Transverse colon (tissue), 4 donors: ENCODE measurements at places on chromosomes 13 and 19.

DNA sequence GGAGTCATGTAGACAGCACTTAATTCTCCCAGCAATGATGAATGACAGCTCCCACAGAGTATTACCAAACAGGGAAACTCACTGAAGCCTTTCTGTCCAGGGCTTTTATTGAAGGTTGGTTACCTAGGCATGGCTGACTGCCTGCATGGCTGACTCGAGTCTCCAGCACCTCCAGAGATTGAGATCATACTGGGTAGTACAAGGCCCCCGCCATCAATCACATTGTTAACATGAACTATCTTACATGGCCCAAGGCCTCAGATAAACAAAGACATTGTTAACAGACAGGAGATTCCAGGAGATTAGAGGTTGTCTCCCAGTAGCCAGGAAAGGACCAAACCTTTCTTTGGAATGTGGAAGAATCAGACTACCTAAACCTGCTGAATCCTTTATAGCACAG is 128.3 kb upstream of the LSM14A start:
- H3K27ac ChIP-seq: no peak overlapping the region
- peaks cover 11% of the 10 kb centered on the region for H3K27me3 ChIP-seq
- H3K4me1 ChIP-seq: no peaks in the 10 kb centered on the region
- no peaks in the 10 kb centered on the region for H3K36me3 ChIP-seq
- no peak overlapping the region for H3K4me3 ChIP-seq
- DNase-seq: no peak

GRCh38 chr13:91652404-91653301 is 254.2 kb downstream of the GPC5 start:
- H3K4me1 ChIP-seq: no peaks in the 10 kb centered on the region
- DNase-seq: no peak
- no peaks in the 10 kb centered on the region for H3K36me3 ChIP-seq
- H3K27me3 ChIP-seq: no peaks in the 10 kb centered on the region
- no peak overlapping the region for H3K27ac ChIP-seq
- no peak overlapping the region for H3K4me3 ChIP-seq

DNA sequence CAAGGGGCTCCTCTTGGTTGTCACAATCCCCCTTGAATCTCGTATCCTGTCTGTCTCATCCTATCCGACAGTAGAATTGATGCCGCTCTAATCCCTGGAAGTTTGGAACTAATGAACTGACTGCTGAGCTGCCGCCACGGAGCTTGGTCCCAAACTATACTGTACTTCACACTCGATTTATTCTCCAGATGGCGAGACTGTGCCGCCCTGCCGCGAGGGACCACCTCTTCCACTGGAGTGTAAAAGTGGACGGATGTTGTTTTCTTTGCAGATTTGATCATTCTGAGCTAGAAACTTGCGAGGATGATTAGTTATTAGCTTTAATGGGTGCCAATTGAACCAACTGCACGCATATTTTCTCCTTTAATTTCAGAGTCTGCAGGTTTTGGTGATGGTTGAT is 117.2 kb downstream of the ZIC5 start:
- DNase-seq: no peak
- H3K4me3 ChIP-seq: no peak overlapping the region
- no peak overlapping the region for H3K27ac ChIP-seq
- no peaks in the 10 kb centered on the region for H3K27me3 ChIP-seq

DNA sequence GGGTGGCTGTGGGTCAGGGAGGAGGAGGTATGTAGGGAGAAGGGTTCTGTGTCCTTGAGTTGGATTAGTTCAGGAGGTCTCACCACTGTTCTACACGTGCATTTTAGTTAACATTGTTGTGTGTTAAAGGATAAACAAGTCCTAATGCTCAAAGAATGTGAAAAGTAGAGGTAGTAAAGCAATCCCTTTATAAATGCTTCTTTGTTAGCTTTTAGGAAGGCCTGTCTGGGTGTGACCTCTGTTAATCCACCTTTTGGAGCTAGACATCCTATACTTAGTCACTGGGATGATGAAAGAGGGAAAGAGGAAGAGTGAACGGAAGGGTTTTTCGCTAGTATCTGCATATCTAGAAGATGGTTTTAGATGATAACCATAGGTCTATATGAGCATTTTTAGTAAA is 42.2 kb upstream of the FLT1 start:
- DNase-seq: no peak
- peaks cover 22% of the 10 kb centered on the region for H3K27me3 ChIP-seq
- H3K4me1 ChIP-seq: no peaks in the 10 kb centered on the region
- H3K4me3 ChIP-seq: no peak overlapping the region
- no peak overlapping the region for H3K27ac ChIP-seq
- H3K36me3 ChIP-seq: no peaks in the 10 kb centered on the region

DNA sequence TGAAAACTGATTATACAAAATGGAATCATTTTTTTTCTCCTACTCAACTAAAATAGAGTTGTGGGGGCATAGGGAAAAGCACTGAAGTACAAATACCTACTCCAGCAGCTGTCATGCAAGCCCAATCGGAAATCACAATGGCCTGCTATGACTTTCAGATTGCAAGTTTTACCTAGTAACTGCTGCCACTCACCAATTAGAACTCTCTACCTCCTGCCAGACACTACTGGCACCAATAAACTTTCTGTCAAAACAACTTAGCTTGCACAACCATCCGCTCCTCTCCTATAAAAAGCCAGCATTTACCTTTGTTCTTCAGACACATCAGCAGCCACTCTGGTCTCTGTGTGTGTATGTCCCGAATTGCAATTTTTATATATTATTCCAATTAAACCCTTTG is 9.3 kb upstream of the TRPC4 start:
- no peak overlapping the region for H3K4me3 ChIP-seq
- H3K36me3 ChIP-seq: no peaks in the 10 kb centered on the region
- H3K27ac ChIP-seq: no peak overlapping the region
